ENCODE measurements at places on chromosomes 5 and 9.
A peak's percentile ranks its signal among the peaks of the same experiment; 100 is the strongest.

- no peak for DNase-seq
Measured at GRCh38 chr9:97759581-97760288, 62.6 kb upstream of the XPA start.

GRCh38 chr9:91879231-91879630 is 70.8 kb downstream of the ROR2 start:
- no peak for DNase-seq

- peak; percentile 3 for DNase-seq
Measured at GRCh38 chr9:107539427-107540163, 50.0 kb upstream of the KLF4 start.

- no peak for DNase-seq
Measured at GRCh38 chr5:110218981-110219380, 507.5 kb downstream of the TMEM232 start.

- no peak for DNase-seq
Measured at GRCh38 chr9:479304-479970, 264.8 kb downstream of the DOCK8 start.

- no peak for DNase-seq
Measured at GRCh38 chr9:18382243-18382642, 91.7 kb upstream of the ADAMTSL1 start.

DNA sequence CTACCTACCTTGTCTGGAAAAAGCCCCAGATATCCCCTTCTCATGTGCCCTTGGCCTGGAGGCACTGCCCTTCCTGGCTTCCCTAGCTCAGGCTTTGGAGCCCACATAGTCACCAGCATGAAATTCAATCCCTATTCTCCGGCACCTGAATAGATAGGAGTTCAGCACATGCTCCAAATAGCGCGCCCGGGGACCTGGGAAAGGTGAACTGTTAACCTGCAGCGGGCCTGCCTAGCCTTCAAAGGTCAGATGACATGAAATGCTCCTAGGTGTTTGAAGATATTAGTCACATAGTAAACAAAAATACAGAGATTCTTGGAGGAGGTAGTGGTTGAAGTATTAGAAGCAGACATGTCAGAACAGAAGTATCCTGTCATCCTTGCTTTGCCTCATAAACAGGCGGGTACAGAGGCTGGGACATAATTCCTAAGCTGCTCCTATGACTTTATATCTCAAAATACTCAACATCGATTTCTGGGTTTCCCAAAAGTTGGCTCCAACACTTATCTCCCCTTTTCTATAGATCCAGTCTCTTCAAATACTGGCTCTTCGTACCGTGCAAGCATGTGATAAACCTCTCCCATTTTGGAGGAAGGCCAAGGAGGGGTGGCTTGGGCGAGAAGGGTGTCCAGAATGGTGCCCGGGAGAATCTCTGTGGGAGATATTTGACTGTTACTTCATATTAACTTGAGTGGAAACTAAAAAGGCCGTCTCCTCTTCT is 88.0 kb upstream of the ANKH start:
- DNase-seq, result no peak

DNA sequence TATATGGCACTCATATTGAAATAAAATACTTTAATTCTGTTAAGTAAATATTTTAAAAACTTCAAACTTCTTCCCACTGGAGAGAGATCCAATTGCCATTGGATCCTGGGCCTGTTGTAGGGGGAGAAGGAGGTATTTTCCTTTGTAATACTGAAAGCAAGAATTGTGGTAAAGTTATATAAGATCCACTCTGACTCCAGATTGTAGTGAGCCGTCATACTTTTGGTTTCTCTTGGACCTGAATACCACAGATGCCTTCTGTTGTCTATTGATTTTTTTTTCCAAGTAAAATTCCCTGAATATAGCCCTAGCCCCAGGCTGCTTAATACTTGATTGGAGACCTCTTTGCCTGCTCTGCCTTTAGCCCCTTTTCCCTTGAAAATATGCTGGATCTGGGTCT is 86.9 kb downstream of the ATG10 start:
- DNase-seq, result no peak

DNA sequence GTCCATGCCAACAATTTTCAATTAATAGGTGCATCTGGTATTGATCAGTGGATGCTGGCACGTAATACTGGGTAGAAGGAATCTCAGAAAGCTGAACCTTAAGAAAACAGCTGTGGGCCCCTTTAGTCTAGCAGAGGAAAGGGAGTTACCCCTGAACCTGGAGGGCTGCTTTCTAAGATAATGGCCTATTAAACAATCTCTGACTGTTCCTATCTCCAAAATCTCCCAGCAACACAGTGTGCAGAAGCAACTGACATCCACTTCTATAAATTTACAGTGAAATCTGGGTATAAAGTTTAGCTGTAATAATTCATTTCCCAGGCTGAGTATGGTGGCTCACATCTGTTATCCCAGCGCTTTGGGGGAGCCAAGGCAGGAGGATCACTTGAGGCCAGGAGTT is 198.8 kb downstream of the MAPKAP1 start:
- no peak for DNase-seq

DNA sequence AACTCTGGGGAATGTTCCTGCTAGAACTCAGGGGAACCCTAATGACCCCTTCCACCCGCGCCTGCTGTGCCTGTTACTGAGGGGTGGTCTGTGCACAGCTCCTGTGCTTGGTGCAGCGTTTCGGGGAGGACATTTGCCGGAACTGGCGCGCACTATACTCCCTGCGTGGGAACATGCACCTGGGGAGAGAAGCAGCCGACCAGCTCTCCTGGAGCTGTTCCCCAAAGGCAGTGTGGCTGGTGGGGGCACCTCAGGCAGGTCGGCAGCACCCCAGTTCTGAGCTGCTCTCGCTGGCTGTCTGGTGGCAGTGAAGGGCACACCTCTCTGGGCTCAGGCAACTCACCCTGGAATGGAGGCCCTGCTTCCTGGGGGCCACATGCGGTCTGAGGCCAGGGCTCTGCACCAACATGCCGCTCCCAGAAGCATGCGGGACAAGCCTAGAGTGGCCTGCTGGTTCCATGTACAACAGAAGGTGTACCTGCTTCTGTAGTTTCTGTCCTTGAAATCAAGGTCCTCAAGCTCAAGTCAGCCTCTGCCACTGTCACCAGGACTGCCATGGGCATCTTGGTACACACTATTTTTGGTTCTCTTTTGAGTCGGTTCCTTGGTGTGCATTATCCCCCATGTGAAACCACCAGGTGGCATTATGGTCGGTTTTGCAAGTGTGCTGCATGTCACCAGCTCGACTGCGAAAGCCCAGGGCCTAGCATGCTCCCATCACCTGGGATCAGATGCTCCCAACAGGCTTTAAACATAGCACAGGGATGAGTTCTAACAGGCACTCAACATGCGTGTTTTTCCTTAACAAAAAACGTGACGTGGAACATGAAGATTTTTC is 7.8 kb upstream of the MRNIP start:
- DNase-seq, result peak; percentile 52

DNA sequence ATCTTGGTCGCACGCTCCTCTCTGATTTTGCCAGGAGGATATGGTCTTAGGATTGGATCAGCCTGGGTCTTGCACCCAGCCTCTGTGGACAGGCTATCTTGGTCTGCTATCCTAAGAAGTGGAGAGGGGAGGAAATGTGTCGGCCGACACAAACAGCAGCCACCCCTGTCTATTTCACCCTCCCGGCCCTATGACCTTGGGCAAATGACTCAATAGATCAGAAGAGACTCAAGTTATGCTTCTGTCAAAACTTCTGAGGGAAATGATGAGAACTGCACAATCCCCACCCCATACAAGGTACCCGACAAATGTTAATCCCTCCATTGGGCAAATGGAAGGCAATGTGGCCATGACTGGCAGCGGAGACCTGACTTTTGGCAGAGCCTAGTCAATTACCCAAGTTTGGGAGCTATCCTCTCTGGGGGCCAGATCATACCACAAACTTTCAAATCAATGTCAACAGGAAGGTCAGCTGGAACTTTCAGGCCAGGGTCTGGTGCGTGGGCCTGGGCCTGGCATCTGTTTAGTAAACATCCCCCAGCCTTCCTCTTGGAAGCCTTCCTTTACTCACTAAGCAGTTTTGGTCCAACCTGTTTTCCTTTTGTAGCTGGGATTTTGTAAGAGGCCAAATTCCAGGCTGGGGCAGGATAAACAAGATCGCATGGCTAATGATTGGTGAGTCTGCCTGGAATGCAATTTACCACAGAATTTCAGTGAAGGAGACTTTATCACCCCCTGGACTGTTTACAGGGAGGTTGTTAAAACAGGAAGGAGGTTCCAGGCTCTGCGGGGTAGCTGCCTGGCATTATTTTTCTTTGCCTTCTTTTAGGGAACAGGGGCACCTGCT is 64.2 kb upstream of the CPEB4 start:
- peak; percentile 40 for DNase-seq

- DNase-seq, result no peak
Measured at GRCh38 chr5:55036477-55036876, 12.4 kb downstream of the GZMK start.

DNA sequence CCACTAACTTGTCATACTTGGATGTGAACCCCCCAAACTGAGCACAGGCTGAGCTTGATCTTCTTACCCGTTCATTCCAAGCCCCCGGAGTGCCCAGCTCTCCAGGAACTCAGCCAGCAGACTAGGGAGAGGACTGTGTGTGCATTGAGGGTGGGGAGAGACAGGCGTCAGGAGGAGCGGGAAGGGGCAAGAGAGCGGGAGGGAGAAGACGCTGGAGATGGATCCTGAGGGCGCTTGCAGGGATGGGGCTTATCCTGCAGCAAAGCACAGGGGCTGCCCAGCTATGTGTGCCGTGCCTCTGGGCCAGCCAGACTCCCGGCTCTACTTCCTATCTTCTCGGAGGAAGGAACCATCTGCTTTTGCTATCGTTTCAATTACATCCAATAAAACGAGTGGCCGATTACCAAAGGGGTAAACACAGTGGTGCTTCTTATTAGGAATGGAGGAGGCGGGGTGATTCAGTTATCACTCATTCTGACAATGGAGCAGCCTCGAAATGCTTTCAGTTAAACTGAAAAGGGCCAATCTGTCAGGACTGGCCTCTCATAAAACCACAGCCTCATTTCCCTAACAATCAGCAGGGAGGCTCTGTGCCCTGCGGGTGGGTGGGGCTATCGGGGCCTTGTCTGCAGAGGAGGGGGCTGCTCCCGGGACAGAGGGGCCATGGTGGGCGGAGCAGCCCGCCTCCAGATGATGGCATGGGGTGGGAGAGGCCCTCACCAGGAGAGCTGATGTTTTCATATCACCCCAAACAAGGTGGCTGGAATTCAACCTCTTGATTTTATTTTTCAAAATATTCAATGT is 168.2 kb downstream of the DAB2IP start:
- DNase-seq, result no peak

DNA sequence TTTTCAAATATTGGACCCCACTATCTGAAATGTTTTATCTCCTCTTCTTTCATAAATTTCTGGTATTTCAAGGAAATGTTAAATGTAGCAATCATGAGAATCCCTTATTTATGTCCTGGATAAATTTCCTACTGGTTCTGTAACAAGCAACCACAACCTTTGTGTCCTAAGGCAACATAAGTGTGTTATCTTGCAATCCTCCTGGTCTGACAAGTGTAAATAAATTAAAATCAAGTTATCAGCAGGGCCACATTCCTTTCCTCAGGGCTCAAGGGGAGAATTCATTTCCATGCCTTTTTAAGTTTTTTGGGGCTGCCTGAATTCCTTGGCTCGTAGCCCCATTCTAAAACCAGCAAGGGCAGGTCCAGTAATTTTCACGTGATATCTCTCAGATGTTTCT is 83.2 kb downstream of the CDH9 start:
- no peak for DNase-seq

GRCh38 chr9:22008717-22009505 is at the start of gene CDKN2B:
Gene CDKN2B, minus strand, starts transcription at chr9:22009305. Its CDS starts 352 bp downstream, at chr9:22008953.
- peak; percentile 95 for DNase-seq

DNA sequence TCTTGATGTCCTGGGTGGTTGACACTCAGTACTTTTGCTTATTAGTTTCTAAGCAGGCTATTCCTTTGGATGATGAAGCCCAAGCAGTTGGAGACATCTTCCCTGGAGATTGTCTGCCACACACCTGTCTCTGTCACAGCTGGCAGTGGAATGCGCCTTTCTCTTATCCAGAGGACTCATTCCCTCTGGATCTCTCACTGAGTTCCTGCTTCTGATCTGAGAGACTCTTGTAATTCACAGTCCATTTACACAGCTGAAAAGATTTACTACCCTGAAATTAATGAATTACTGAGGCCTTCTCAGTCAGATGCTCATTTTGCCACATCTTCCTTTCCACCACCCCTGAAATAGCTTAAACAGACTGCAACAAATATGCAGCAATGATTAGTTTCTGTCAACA is 15.9 kb downstream of the TAL2 start:
- no peak for DNase-seq

- DNase-seq, result no peak
Measured at GRCh38 chr5:17259630-17260257, 42.3 kb downstream of the BASP1 start.

- DNase-seq, result no peak
Measured at GRCh38 chr5:62424763-62425162, 12.2 kb downstream of the IPO11 start.

DNA sequence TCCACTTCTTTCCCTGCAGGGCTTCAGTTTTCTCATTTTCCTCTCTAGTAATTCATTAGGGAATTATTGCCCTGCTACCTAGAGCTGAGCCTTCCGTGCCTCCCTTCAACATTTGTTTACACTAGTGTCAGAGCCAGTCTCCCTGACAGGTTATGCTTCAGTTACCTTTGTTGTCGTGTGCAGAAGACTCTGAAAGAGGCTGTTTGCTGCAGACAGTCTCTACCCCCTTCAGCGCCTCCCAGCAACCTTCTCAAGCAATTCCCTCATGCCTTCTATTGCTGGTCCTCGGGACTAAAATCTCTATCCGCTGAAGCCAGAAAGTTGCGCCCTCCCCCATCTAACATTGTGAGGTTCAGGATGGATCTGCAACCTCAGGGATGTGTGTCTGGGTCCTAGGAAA is 12.8 kb downstream of the RALGPS1 start:
- no peak for DNase-seq

GRCh38 chr9:124768334-124768733 is 2.8 kb downstream of the NR6A1 start:
- DNase-seq, result no peak

DNA sequence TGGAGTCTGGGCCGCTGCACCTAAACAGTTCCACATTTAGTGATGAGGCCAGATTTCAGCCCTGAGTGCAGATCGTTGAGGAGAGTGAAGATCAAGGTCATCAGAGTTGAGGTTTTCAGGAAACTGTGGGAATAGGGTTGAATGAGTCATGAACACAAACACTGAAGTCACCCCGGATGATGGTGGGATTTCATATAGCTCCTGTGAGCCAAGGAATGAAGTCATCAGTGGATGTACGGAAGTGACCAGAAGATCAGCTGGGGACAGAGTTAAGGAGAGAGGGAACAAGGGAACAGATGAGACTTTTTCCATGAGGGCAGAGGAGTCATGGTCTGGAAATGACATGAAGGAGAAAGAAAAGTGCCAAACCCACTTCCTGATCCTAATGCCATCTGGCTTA is 36.5 kb downstream of the PALM2AKAP2 start:
- DNase-seq, result no peak
